ENCODE measurements at places on chromosomes 3 and 15.
A peak's percentile ranks its signal among the peaks of the same experiment; 100 is the strongest.

DNA sequence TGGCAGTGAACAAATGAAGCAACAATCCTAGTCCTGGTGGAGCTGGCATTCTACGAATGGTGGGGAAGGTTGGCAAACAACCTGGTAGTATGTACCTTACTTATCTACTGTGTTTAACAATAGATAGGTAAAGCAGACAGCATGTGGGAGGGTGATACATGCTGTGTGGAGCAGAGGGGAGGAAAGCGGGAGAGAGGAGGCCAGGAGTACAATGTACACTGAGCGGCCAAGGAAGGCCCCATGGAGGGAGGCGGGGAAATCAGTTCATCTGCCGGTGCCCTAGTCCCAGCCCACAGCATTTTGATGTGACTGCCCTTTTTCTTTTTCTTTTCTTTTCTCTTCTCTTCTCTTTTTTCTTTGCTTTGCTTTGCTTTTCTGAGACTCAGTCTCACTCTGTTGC lies 5.3 kb upstream of the RHCG start:
- DNase-seq, result no peak

DNA sequence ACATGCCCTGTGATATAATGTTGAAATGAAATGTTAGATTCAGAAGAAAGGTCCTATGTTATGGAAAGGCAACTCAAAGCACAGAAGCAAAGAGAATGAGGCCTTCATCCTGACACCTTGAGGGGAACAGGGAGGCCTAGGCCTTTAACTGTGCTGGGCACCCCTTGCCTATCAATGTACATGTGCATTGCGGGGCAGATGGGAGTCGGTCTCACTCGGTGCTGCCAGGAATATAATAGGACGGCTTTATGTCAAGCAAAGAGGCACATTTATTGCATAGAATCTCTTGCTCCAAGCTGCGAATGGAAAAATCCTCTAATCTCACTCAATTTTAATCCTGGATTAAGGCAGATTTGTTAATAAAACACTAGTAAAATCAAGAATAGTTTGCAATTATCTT lies 301.0 kb upstream of the SOX14 start:
- DNase-seq, result no peak

GRCh38 chr3:184868477-184868876 lies 56.5 kb downstream of the VPS8 start:
- no peak for DNase-seq

DNA sequence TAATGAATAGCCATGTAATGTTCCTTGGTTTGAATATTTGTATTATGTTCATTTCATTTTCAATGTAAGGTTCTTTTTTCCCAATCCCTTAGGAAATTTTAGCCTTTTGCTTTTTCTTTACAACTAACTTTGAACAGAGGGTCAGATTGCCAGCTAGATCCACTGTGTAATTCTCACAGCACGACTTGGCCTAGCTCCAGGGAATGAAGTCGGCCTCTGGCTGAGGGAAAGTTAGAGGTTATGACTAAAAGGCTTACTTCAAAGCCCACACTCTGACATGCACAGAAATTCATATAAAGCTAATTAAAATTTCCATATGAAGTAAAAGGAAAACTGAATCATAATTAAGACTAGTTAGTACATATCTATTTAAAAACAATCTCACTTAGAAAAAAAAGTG lies 38.7 kb downstream of the ROBO1 start:
- no peak for DNase-seq

GRCh38 chr15:48330105-48330785 lies 984 bp upstream of the DUT start:
- DNase-seq, result no peak

DNA sequence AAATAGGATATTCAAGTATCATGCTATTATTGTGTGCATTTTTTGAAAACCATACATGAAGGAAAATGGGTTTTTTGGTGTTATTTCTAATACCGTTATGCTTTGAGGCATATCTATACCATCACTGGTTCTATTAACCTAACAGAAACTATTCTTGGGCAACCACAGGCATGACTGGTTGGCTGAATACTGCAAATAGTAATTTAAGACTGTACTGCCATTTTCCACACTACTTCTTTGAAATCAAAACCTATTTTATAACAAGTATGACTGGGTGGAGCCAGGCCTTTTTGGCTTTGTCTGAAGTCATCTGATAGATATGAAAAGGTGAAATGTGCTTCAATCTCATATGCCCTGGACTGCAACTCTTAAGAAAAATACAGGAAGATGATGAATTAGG lies 115.1 kb downstream of the ULK4 start:
- DNase-seq, result no peak

DNA sequence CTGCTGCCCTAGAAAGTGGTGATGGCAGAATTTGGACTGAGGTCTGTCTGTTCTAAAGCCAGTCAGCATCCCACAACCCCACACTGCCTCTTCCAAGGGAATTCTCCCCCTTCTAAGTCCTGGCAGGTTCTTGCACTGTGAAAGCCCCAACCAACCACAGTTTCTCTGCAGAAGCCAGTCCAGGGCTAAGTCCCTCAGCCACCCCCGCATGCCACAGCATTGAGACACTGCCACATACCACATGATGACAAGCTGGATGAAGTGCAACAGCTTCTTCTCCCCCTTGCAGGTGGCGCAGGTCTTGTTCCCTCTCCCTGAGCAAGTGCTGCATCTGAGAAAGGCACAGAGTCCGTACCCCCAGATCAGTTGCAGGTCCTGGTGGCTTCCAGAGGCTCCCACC lies 18.6 kb downstream of the SSUH2 start:
- DNase-seq, result no peak

DNA sequence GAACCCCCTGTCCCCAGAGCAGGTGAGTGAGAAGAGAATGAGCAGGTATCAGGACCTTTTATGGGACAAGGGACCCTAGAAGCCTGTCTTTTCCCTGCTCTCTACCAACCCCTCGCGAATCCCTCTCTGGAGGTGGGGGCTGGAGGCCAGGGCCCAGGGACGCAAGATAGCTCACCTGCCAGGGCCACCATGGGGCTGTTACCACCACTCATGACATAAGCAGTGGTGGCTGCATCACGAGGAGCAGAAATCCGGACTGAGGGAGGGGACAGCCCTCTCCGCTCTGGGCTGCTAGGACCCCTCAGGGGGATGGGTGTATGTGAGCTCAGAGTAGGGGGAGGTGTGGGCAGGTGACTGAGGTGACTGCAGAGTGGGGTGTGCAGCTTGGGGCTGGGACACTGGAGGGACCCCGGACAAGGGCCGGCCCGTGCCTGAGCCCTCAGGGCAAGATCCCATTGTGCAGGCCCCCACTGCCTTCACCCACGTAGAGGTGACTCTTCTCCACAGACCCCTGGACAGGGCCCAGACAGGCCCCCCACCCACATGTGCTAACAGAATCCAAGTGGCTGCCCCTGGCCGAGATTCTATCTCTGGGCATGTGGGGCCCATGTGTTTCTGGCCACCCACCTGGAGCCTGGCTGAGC lies 190.6 kb downstream of the TBC1D2B start:
- no peak for DNase-seq

DNA sequence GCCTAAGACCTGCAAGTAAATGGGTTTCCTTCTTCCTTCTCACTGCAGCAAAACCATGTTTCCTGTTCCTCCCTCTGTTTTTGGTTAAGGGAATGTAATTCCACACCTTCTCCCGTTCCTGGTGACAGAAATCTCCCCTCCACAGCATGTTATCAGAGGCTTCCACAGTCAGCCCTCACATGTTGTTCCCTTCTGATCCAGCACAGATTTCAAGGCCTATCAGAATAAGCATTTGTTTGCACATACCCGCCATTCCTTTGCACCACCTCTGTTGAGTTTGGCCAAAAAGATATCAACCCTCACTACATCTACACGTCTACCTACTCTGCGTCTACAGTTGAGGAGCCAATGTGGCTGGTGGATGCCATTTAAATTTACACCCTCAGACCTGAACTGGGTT lies 113.9 kb upstream of the GRM7 start:
- no peak for DNase-seq

DNA sequence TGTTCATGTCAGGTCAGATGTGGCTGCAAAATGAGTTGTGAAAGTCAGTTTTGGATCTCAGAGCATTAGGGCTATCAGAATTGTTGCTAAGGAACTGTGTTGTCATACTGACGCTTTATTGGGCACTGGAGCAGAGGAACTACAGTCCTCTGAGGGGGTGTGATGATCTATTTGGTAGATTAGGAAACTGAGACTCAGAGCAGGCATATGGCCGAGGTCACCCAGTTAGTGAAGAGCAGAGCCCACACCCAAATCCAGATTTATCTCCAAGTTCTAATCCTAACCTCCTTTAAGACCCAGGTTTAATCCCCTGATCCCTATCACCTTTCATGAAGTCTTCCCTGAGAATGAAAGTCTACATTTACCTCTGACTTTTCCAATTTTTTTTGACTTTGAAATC lies 25.6 kb upstream of the GLCE start:
- no peak for DNase-seq

DNA sequence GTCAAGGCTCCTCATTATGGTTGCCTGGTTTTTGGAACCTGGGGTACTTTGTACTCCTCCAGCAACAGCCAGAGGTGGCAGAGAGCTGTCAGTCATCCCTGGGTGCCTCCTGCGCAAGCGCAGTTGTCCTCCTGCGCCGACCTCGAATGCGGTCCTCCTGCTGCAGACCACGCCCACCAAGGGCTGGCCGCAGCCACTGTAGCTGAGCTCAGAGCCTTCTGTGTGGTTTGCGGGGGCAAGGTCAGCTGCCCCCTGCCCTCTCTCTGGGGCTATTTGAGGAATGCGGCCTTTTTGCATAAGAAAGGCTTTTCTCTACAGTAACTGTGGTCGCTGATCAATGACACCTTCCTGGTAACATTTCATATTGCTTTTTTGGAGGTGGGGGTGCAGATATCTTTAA lies 131.3 kb upstream of the SNRPN start:
- no peak for DNase-seq

DNA sequence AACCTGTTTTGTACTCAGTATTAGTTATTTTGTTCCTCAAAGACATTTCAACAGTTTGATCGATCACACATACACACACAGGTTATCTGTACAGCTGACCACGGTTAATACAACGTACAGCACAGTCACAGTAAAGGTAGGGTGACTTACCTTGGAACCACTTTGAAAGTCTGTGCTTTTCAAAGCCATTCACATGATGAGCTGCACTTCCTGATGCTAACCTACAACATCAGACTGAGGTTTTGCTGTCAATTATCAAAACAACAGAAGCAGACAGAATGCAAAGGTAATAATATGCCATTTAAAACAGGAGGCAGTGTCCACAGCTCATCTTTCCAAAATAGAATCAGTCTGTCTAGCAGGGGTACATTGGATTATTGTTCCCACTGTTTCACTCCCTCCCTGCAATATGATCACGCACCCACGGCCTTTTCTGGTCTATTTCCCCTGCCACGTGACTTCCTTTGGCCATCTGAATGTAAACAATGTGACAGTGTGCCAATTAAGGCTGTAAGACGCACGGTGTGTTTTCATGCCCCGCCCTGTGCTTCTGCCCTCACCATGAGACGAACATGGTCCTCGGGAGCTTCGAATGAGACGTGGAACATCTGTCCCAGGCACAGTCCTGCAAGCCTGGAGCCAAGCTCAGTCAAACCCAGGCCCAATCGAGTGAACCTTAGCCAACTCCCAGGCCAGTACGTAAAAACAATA lies 102.4 kb downstream of the FMN1 start:
- no peak for DNase-seq

DNA sequence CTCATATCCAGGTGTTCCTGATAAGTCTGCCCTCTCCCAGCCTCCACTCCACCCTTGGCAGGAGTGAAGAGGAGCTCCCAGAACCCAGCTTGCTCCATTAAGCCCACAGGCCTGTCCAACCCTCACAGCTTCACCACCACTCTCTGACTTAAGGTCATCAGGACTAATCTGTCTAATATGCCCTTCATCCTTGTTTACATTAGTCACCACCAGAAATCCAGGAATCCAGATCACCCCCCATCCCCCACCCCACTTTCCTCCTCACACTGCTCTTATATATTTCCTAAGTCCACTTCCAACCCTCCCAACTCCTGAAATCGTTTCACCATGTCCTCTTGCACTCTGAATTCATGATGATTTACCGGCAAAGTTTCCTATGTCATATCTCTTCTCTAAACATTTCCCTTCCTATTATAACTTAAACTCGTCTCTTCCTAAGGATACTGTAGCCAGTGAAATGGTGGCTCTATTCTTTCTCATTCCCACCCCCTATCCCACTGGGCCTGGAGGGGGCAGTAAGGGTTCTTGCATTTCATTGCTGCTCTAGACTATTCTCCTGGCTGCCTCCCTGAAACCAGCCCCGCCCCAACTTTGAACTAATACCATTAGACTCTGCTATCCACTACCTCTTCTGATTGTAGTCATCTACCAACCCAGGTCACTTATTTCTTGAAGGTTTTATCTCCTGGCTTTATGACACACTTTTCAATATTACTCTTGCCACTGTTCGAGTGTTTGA lies 43.4 kb downstream of the PPP2R3A start:
- DNase-seq, result no peak

- DNase-seq, result no peak
These were observed 120.5 kb downstream of the POLR2M start for GRCh38 chr15:57827021-57827420.

- no peak for DNase-seq
These were observed 210.4 kb downstream of the TP63 start for GRCh38 chr3:189841473-189842205.

GRCh38 chr15:58761010-58761388 lies 10.1 kb upstream of the MINDY2 start:
- no peak for DNase-seq

GRCh38 chr3:59423707-59424106 lies 373.9 kb upstream of the CFAP20DC start:
- DNase-seq, result no peak

DNA sequence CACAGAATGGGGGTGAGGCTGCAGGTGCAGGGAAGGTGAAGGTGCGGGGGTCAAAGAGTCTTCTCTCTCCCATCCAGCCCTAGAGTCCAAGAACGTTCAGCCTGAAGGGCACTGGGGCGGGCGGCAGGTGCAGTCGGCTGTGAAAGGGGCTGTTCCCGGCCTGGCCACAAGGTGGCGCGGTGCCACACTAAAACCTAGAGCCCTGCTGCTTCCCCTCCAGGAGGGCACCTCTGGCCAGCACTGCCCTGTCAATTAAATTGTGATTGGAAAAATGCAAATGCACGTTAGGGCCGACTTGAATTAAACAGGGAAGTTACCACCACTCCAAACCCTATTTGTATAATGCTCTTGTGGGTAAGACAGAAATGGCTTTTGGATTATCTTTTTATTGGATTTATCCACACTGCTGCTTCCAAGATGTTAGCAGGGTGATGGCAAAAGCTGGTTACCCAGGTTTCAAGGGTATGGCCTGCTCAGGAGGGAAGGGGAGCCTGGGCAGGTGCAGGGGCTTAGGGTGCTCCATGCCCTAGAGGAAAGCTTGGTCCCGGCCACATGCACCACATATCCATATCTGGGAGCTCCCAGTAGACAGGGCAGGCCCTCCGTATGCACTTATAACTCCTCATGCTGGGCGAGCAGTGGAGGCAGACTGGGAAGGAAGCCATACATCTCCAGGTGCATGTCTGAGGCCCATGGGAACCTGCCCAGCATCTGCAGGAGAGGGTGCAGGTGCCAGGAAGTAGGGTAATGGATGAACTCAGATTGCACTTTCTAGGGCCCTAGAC lies 119.8 kb downstream of the ADCY5 start:
- DNase-seq, result peak; percentile 56

DNA sequence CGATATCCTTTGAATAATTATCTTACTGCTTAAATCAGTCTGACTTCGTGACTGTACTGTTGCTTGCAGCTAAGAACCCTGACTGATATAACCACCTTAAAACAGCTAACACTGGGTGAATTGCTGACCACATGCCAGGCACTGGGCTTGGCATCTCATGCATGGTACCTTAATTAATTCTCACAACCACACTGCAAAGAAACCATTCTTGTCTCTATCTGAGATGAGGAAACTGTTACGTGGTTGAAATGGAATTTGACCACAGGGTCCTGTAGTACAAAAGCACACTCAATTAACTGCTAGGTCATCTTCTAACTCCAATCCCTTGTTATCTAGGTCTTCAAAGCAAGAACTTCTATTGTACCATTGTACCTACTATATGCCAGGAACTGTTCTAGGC lies 92.7 kb upstream of the PRICKLE2 start:
- DNase-seq, result no peak

All from CD4-positive, alpha-beta T cell treated with Interleukin-4 for 4 hours (primary cell).